Brain microvascular endothelial cell (primary cell): ENCODE measurements at places on chromosomes 7 and 10.

GRCh38 chr10:74418285-74418872 lies 267.4 kb downstream of the ADK start:
- DNase-seq, result no peak

GRCh38 chr10:34437906-34438305 lies 377.2 kb downstream of the PARD3 start:
- no peak for DNase-seq

DNA sequence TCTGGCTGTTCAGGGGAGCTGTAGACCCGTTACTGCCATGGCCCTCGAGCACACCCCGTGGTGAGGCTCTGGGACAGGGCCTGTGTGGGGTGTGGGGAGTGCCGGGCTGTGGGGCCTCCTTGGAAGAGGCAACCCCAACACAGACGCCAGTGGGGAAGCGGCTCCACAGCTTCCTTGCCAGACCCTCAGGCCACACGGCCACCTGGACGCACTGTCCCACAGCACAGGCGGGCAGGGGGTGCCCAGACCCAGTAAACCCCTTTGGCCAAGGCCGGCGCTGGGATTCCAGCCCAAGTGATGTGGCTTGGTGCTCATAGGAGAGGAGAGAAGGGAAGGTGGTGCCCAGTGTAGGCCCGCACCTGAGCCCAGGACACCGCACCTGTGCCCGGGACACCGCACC lies 12.9 kb upstream of the NKX6-2 start:
- no peak for DNase-seq

- no peak for DNase-seq
These were observed 50.9 kb downstream of the GALNT11 start for GRCh38 chr7:152076324-152076821.

DNA sequence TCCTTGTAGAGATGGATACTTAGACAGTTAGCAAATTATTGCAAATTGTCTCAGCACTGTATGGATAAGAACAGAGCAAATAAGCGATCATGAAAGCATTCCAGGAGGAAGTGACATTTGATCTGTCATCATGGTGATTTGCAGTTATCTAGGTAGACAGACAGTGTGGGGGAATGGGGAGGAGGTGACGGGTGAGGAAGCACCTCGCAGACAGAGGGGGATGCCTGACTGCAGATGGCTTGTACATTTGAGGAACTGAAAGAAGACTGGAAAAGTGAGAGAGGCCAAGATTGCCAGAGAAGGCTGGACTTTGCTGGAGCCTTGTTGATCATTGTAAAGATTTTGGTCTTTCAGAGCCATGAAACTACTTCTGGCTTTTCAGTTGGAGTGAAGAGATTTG lies 318.2 kb upstream of the CELF2 start:
- DNase-seq, result no peak

- DNase-seq, result peak; percentile 17
These were observed at the start of gene OGDHL for GRCh38 chr10:49761789-49762565. Gene OGDHL (minus strand): TSS chr10:49762323. CDS start chr10:49758592, 3,731 bp downstream.

DNA sequence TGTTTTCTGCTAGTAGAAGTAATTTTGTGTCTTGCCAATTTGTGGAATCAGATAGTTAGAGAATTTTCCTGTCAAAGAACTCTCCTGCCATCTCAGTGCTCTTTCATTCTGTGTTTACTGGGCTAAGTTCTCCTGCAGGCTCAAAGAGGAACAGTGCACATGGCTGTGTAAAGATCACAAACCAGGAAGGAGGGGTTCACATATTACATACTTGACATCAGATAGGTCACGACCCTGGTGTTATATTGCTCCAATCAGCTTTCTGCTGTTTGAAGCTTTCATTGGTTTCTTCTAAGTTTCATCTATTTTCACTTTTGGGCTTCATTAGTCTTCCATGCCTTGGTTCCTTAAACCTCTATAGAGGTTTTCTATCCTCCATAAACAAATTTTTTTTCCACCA lies 13.5 kb upstream of the ELMO1 start:
- no peak for DNase-seq

DNA sequence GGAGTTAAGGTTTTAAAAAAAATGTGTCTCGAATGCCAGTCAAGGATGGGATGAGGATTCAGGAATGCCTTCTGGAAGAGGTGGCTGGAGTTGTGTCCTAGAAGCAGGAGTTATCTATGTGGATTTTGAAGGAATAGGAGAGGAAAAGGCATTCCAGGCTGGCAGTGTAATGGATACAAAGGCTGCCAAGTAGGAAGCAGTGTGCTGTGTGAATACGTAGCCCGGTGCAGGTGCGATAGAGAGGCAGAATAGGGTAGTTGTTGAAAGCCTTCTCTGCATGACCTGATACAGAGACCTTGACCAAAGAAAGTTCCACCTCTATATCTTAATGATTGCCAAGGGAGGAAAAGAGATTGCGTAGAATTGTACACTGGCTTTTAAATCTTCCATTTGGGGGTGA lies 128.1 kb upstream of the ITGB1 start:
- no peak for DNase-seq

GRCh38 chr7:40489844-40490602 lies 355.2 kb downstream of the SUGCT start:
- DNase-seq, result no peak

DNA sequence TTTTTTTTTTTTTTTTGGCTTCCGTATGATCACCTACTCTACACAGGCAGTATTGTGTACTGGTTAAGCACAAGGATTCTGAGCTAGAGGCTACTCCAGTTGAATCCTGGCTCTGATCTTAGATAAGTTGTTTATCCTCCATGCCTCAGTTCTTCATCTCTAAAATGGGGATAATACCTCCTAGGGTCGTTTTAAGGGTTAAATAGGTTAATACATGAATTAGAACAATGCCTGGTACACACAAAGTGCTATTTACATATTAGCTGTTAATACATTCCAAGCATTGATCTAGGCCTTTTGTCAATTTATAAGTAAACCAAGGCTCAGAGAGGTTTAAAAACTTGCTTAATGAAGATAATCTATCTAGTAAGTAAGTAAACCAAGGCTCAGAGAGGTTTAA lies 59.0 kb downstream of the ST7 start:
- no peak for DNase-seq

DNA sequence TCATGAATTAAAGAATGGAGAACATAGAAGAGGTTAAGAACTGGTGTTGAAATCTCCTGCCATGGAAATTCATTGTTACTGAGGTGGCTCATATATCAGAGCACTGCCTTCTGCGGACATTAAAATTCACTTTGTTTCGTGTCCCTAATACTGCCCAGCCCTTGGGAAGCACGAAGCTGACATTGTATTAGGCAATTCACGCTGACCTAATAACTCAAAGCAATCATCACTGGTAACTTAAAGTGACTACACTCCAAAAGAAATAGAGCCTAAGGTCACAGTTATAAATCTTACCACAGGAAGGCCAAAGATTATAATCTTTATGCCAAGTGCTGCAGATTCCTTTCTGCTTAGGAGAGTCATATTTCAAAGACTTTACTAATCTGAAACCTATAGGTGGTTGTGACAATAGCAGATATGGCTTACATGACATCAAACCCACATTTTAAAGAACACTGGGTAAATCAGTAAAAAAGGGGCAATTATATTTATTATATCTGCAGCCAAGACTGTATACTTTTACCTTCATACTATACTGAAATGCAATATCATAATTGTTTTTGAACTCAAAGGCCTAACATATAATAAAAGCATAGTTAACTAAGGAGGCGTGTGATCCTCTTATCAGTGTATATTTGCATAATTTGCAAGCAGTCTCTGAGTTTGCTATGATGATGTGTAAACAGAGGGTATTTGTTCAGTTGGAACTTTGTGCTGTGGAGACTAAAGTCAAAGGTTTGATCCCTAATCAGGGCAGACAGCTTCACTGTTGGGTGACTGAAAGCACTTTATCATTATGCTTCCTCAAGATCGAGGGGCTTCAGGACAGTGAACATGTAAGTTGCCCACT lies 51.9 kb upstream of the CAPZA2 start:
- DNase-seq, result no peak

- DNase-seq, result no peak
These were observed 211.1 kb downstream of the MGMT start for GRCh38 chr10:129678186-129678585.

GRCh38 chr10:132375795-132376297 lies 21.2 kb upstream of the PWWP2B start:
- DNase-seq, result no peak

GRCh38 chr7:26657206-26657641 lies 207.2 kb downstream of the SKAP2 start:
- no peak for DNase-seq
